GM12878 (cell line): ENCODE measurements at places on chromosomes 12 and 14.

DNA sequence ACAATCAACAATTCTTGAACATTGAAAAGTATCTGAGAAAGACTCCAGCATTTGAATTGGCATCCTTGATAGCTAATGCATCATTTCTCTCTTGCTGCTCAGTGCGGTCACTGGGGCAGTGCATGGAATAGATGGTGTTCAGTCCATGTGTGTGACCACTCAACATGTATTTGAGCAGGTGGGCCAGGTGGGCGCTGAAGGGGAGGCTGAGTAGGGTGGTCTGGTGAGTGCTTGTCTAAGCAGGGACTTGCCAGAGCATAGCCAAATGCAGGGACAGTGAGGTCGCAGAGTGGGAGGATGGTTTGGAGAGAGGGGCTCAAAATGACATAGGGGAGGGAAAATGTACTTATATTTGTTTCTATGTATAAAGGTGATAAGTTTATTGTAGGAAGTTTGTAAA, 409.0 kb downstream of the TMEM121 start:
- DNase-seq: no peak

DNA sequence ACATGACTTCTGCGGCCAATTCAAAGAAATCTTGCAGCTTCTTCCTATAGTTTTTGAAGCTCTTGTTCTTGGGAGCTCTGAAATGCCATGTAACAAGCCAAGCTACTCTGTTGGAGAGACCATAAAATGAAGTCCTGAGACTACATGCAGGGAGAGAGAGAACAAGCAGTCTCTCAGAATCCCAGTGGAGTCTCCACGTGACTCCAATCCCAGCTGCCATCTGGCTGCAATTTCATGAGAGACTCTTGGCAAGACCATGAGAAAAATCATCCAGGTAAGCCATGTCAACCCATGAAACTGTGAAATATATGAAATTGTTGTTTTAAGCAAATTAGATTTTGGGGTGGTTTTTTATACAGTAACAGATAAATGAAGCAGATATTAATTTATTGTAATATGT, 54.4 kb downstream of the KLRG1 start:
- no peak for DNase-seq

GRCh38 chr12:47868552-47869031, 36.2 kb downstream of the VDR start:
- peak; percentile 76 for DNase-seq

- DNase-seq: peak; percentile 73
These were observed 69.1 kb downstream of the VCPKMT start for GRCh38 chr14:50047274-50047676.

GRCh38 chr14:94025720-94026119, 420 bp upstream of the OTUB2 start:
- no peak for DNase-seq

GRCh38 chr12:78802593-78802992, 62.0 kb upstream of the SYT1 start:
- no peak for DNase-seq

GRCh38 chr12:105384220-105384619, 53.7 kb downstream of the C12orf75 start:
- DNase-seq: no peak

- DNase-seq: no peak
These were observed 17.2 kb upstream of the CDK2AP1 start for GRCh38 chr12:123288751-123289346.
